ENCODE measurements at places on chromosomes 5 and 9. TPM values are rescaled to one million over a fixed set of nuclear protein-coding genes. Genes with fewer than 3 reads are reported as not detected.
A peak's percentile ranks its signal among the peaks of the same experiment; 100 is the strongest.

DNA sequence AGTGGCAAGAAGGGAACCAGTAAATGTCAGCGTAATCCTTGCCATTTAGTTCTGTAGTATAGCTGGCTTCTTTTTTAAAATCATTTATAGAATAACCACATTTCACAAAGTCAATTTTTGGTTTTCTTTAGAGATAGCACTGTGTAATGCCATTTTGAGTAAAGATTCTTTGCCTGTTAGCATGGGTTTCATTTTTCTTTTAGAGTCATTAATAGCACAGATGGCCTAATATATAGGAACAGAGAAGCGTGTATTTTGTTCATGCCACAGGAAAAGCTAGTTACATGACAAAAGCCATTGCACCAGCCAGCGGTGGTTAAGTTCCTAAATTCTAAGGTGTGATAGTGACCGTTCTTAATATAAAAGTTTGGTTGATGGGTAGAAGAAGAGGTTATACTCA lies 1363.9 kb downstream of the MAT2B start:
- DNase-seq = no peak

The NEK6 gene
- total RNA-seq = 29.0 TPM

- no peak for DNase-seq
These were observed 44.8 kb upstream of the CNTLN start for GRCh38 chr9:17090041-17090440.

The HBEGF gene
- total RNA-seq = 2.1 TPM

DNA sequence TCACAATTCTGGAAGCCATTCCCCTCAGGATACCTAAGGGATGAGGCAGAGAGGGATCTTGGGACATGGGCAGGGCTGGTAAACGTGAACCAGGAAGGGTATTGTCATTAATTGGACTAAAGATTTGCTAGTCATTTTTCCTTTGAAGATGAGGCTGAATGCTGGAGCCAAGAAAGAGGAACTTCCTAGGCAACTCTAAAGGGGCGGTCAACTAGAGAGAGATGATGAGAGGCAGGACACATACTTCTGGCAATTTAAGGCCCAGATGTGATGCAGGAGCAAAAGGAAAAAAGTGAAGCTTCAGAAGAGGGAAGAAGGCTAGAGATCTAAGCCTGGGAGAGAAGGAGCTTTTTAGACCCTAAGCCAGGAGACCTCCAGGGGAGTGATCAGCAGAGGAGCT lies 5.6 kb downstream of the GBA2 start:
- DNase-seq = no peak

The NDUFB6 gene
- total RNA-seq = 20.3 TPM

- DNase-seq = peak; percentile 40
These were observed 13.9 kb upstream of the COL5A1 start for GRCh38 chr9:134627417-134628353.

DNA sequence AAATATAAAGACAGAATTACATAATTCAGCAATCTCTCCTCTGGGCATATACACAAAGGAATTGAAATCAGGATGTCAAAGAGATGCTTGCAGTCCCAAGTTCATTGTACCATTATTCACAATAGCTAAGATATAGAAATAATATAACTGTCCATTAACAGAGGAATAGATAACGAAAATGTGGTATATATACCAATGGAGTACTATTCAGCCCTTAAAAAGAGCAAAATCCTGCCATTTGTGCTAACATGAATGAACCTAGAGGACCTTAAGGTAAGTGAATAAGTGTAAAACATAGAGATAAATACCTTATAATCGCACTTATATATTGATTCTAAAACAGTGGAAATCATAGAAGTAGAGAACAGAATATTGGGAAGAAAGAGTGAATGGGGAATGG lies 7.0 kb downstream of the ST8SIA4 start:
- DNase-seq = no peak

DNA sequence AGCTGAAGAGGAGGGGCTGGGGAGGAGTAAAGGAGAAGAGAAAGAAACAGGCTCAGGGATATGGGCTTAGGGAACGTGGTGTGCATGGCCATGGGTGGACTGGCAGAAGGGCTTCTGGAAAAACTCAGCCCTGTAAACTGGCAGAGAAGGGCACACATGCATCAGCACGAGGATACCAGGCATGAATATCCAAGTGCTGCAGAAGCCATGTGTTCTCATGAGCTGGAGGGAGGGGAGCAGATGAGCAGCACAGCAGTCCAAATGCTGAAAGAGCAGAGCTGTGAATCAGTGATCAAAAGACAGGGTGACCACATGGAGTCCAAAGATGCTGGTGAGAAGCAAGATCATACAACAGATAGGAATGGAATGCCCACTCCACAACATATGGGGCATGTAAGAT lies 72.3 kb downstream of the SEMA5A start:
- no peak for DNase-seq

The SH3TC2 gene
- 0.14 TPM for total RNA-seq

The SLC34A3 gene
- total RNA-seq = not detected
